GM06990 (cell line): ENCODE measurements at places on chromosomes 3 and 15.
A peak's percentile ranks its signal among the peaks of the same experiment; 100 is the strongest.

DNA sequence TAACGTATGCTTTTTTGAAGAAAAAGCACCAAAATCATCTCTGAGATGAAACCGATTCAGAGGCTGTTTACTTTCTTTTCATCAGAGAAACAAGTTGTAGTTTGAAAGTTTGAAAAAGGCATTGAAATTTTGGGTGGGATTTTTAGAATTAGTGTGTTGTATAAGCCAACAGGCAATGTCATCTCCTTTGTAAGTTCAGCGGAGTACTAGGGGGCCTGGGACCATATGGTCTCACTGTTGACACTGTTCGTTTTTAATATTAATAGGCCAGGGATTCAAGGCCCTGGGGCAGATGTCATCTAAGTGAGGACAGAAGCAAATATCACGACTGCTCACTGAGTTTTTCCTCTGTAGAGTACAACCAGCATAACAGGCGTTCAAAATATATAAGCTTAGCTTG lies 256.2 kb upstream of the RARB start:
- DNase-seq: no peak

DNA sequence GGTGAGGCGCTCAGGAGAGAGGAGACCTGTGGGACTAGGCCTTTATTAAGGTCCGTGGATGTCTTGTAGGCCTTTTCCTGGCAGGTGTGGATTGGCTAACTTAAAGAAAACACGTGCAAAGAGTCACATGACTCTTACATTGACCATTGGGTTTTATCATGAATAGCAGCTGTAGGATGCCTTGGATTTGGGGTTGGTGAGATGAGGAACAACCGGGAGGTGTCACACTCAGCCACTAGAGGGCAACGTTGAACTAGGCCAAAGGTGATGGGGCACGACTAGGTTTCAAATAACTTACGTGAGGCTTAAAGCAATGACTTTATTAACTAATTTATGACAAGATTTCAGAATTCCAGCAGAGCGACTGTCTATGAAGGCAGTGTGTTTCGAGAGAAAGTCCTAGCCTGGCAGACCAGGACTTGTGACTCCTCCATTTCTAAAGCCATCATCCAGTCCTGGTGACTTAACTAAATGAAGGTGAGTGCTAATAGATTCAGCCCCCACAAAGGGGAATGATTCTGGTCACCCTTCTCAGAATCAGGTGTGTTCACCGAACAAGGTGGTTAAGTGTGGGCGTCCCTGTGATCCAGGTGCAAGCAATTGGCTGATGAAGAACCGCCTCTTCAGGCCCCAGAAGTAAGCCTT lies 345.6 kb downstream of the MCTP2 start:
- no peak for DNase-seq

DNA sequence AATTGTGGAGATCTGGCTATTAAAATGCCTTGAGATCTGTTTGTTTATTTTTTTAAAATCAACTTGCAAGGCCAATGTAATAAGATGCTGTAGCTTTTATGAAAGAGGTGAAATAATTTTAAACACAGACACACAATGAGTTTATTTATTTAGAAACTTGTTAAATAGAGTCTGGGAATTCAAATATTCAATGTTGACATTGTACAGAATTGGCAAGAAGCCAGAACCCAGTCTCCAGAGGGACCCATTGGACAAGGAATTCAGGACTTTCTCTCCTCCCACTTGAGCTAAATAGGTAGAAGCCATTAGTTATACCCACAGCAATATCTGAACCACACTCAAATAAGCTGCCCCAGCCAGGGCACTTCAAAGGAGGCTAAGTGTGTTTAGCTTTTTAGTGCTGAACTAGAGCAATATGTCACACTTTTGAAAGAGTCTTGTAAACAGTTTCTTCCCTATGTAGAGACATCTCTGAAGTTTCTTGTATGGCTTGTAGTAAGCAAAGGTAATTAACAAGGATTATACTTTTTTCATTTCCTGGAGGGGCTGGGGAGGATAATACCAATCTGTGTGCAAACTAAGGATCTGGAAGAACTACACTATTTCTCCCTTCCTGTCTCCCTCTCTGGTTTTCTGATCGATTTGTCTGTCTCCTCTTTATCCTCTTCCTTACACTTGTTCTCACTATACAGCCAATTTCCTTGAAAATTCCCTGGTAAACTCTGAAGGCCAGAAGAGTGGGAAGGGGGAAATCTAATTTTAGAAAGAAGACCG lies 6.0 kb downstream of the MECOM start:
- no peak for DNase-seq

DNA sequence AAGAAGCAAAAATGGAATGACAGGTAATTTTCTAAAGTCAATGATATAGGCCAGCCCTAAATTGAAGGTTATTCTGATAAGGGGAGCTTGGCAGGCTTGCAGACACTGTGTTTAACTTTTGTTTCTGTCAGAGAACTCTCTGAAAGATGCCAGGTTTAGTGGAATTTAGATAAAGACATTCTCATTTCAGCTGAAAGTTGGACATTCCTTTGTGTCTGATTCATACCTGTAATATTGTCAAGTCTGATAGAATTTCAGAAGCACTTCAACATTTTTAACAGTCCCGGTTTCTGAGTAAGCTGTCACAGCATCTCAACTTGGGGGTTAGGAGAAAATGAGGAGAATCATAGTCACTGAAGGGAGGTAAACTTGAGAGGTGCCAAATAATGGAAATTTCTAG lies 84.0 kb downstream of the DIPK2A start:
- no peak for DNase-seq

DNA sequence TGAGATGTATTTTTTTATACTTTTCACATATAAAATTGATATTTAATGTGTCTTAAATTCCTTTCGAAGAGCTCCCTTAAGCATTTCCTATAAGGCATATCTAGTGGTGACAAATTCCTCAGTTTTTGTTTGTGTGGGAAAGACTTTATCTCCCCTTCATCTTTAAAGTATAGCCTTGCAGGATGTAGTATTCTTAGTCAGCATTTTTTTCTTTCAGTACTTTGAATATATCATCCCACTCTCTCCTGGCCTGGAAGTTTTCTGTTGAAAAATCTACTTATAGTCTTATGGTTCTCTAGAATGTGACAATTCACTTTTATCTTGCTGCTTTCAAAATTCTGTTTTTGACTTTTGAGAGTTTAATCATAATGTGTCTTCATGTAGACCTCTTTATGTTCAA lies 95.2 kb downstream of the EDEM1 start:
- no peak for DNase-seq

- no peak for DNase-seq
Observed at GRCh38 chr3:50411229-50411628, 51.9 kb upstream of the TMEM115 start.

DNA sequence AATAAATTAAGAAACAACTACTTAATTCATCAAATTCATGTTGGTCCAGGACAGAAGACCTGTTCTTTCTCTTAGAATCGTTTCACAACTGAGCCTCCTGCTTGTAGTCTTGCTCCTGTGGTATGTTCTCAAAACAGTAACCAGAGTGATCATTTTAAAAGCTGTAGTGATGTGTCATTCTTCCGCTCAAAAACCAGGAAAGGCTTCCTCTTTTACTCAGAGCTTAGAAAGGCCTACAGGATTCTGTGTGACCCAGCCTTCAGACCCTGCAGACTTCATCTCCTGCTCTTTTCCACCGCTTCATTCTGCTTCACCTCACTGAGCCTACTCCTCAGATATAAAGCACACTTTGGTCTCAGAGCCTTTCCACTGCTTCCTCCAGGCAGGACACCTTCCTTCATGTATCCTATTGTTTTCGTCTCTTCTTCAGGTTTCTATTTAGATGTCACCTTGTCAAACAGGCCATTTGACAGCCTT lies 22.7 kb downstream of the ST6GAL1 start:
- peak; percentile 22 for DNase-seq

GRCh38 chr3:20546636-20547035 lies 360.6 kb upstream of the SGO1 start:
- no peak for DNase-seq

GRCh38 chr15:78365917-78366316 lies 25.8 kb downstream of the CRABP1 start:
- DNase-seq: no peak

DNA sequence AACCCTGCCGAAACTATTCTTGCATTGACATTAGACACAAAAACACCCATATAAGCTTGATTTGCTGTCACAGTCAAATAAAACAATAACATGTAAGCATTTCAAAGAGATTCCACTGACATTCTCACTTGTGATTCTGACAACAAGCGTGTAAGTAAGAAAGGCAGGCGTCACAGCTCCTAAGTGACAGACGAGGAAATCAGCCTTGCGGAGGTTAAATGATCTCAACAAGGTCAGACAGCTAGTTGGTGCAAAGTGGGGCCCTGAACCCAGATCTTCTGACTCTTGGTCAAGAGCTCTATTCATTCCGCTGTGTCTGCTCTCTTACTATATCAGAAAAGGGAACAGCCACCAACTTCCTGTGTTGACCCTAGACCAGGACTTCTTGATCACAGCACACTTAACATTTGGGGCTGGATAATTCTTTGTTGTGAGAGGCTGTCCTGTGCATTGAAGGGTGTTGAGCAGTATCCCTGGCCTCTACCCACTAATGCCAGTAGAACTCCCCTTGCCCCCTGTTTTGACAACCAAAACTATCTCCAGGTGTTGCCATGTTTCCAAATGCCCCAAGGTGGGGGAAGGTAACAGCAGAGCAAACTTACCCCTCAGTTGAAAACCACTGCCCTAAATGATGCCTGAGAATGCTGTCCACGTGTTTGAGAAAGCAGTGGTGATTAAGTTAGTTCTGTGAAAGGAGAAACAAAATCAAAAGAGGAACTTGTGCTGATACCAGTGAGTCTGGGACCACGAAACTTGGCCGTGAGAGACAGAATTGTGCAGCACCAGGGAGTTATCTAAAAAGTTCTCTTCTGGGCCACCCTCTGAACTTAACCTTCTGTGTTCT lies 86.1 kb downstream of the LIPC start:
- peak; percentile 33 for DNase-seq

DNA sequence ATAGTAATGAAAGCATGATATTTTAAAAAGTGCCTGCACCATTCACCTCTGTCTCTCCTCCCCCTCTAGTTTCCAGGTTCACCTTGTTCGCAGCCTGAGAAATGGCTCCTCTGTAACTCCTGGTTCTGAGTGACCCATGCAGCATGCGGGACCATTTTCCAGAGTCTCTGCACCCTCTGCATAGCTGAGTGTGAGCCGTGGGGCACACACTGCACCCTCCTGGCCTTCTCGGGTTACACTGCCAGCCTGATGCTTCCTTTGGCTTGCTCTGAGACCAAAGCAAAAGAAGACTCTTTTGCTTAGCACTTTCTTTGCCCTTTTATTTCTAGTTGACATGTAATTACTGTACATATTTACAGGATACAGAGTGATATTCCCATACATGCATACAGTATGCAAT lies 287.3 kb downstream of the GABRG3 start:
- DNase-seq: no peak

- no peak for DNase-seq
Observed at GRCh38 chr15:75680007-75680789, 32.5 kb downstream of the CSPG4 start.

DNA sequence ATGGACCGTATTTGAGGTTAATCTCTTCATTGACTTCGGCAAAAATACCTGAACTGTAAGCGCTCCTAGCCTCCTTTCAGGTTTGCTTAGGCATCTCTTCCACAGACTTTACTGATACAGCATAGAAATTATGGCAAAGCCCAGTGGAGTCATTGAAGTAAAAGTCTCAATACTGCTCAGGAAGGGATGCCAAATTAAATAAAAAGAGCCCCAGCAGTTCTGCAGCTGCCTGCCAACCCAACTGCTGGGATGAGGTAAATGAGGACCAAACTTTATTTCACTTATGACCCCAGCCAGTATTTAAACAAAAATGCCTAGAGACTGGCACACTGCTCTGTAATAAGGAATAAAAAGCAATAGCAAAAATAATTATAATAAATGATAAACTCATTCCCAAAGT lies 65.4 kb downstream of the IQCH start:
- no peak for DNase-seq

DNA sequence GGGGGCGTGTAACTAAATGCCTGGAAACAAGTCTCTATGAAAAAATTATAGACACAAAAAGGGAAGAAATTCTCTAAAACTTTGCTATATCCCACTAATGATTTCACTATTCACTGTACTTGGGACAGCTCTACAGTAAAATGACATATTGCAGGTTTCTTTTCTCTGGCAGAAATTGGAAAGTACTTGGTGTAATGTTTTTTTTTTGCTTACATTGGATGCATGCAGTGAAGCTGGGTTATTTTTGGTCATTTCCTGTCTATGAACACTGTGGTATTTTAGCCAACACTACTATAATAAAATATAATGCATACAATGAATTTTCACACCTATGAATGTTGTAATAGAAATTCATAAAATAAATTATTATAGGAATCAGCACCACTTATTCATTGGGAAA lies 109.7 kb downstream of the LRRC49 start:
- DNase-seq: no peak

DNA sequence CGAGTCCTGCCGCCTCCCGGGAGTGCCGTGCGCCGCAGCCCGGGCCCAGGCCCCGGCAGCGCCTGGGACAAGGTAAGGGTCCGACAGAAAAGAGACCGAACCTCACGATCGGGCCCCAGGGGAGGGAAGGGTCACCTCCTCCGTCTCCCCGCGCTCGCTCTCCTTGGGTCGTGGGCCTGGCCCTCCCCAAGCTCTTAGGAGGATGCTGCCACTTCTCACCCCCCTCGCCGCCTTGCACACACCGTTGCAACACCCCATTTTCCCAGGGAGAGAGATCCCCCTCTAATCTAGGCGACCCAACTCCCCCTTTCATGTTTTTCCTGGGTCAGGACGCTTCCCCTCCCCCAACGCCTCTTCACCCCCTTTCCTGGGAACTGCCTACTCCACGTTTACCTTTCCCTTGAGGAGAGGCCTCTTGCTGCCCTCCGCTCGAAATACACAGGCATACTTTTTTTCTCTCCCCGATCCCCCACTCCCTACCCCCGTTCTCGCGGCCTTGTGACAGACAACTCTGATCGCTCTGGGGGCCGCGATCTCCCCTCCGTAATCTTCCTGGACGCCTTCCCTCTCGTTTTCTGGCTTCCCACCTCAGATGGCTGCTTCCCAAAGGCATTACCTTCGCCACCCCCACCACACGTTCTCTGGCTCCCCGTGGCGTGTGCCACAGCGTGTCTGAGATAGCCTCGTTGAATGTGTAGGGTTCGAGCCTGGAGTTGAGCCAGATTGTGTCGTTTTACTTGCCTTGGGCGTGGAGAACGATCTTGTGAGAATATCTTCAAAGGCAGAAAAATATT lies 688 bp downstream of the SETD5 start:
- peak; percentile 55 for DNase-seq

DNA sequence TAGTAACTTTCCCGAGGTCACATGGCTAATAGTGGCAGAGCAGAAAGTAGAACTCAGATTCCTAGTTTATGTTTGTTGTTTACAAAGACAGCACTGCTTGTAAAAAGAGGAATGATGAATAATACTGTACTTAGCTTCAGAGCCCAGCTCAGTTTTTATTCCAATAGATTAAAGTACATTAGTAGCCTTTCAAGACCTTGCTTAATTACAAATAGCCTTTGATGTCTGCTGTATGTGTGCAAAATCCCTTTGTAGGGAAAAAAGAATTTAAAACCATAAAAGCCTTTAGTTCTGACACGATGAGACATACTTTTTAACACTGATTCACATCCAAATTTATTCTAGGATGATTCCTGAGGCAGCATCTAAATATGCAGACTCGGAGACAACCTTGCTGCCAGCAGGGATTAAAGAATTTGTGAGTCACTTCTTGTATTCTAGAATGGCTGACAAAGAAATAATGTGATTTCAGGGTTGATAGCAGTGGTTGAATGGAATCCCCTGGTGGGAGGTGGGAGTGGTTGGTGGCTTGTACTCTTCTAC lies 324.2 kb upstream of the TGFBR2 start:
- no peak for DNase-seq

- no peak for DNase-seq
Observed at GRCh38 chr3:136929977-136930670, 27.7 kb upstream of the IL20RB start.

- no peak for DNase-seq
Observed at GRCh38 chr3:58563386-58564035, 13.7 kb downstream of the FAM107A start.

GRCh38 chr15:77067691-77068367 lies 3.1 kb downstream of the TSPAN3 start:
- peak; percentile 20 for DNase-seq
